Thoracic aorta (tissue), 2 donors: ENCODE measurements at places on chromosomes 11 and 22. TPM values are rescaled to one million over a fixed set of nuclear protein-coding genes. Genes with fewer than 3 reads are reported as not detected.

The NLRX1 gene
- total RNA-seq, result 18.9 TPM

The ACCSL gene
- total RNA-seq, result not detected

GRCh38 chr22:47432683-47433082 lies 670.2 kb downstream of the TBC1D22A start:
- no peaks in the 10 kb centered on the region for H3K27me3 ChIP-seq
- no peaks in the 10 kb centered on the region for H3K36me3 ChIP-seq

- H3K27ac ChIP-seq, result no peak overlapping the region
- H3K27me3 ChIP-seq, result no peaks in the 10 kb centered on the region
- H3K36me3 ChIP-seq, result no peaks in the 10 kb centered on the region
- no peak for DNase-seq
Measured at GRCh38 chr11:122696662-122697061, 41.1 kb downstream of the UBASH3B start.

The TRIM29 gene
- 0.49 TPM for total RNA-seq

The SLC25A1 gene
- total RNA-seq, result 26.2 TPM
